ENCODE measurements at places on chromosomes 2 and 18. TPM values are rescaled to one million over a fixed set of nuclear protein-coding genes. Genes with fewer than 3 reads are reported as not detected.

The CNDP1 gene
- total RNA-seq: not detected

The LOXL3 gene
- total RNA-seq: 0.28 TPM

The UPP2 gene
- not detected for total RNA-seq

The LRRFIP1 gene
- 85.7 TPM for total RNA-seq

The SULT1C4 gene
- total RNA-seq: not detected

All from A549 treated with Hydrocortisone at 1 μM for 4 hours (cell line).